ENCODE measurements at places on chromosomes 16 and 17.

GRCh38 chr17:73411313-73411747 lies 99.5 kb upstream of the CDC42EP4 start:
- H3K4me1 ChIP-seq, result no peaks in the 10 kb centered on the region
- no peaks in the 10 kb centered on the region for H3K36me3 ChIP-seq
- no peak overlapping the region for H3K27ac ChIP-seq
- H3K27me3 ChIP-seq, result peaks cover 33% of the 10 kb centered on the region

- no peaks in the 10 kb centered on the region for H3K27me3 ChIP-seq
- no peak overlapping the region for H3K4me3 ChIP-seq
- no peak for DNase-seq
Observed at GRCh38 chr17:78617511-78618061, 40.4 kb upstream of the DNAH17 start.

GRCh38 chr17:43324205-43324893 lies 74.4 kb upstream of the ARL4D start:
- no peak for DNase-seq
- no peak overlapping the region for H3K27ac ChIP-seq
- no peaks in the 10 kb centered on the region for H3K27me3 ChIP-seq
- H3K4me3 ChIP-seq, result no peak overlapping the region
- peaks cover 20% of the 10 kb centered on the region for H3K4me1 ChIP-seq

GRCh38 chr17:50027881-50028735 lies 27.8 kb upstream of the ITGA3 start:
- peaks cover 46% of the 10 kb centered on the region for H3K4me1 ChIP-seq
- peak overlapping the region; percentile 96 for H3K27ac ChIP-seq
- H3K36me3 ChIP-seq, result no peaks in the 10 kb centered on the region
- H3K4me3 ChIP-seq, result peak overlapping the region; percentile 58

- no peak overlapping the region for H3K4me3 ChIP-seq
- no peaks in the 10 kb centered on the region for H3K36me3 ChIP-seq
- no peak for DNase-seq
- no peaks in the 10 kb centered on the region for H3K4me1 ChIP-seq
- no peak overlapping the region for H3K27ac ChIP-seq
- H3K27me3 ChIP-seq, result no peaks in the 10 kb centered on the region
Observed at GRCh38 chr17:72747501-72747900, 345.0 kb downstream of the SLC39A11 start.

DNA sequence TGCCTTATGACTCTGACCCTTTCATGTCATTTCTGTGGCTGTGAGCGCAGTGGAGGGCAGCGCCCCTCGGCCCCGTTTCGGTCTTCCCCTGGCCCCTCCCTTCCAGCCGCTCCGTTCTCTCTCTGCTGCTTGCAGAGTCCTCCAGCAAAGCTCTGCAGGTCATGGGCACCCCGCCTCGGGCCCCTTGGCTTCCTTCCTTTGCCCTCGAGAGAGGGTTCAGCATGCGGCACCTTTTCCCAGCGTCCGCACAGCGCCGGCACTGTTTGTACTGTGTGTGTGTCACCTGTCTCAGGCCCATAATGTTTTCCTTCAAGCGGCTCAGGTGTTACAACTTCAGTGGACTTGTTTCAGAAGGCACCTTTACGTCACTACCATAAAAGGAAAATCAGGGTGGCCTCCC lies 98.5 kb downstream of the RAP1GAP2 start:
- peaks cover 43% of the 10 kb centered on the region for H3K4me1 ChIP-seq
- no peak overlapping the region for H3K4me3 ChIP-seq
- H3K27me3 ChIP-seq, result no peaks in the 10 kb centered on the region

DNA sequence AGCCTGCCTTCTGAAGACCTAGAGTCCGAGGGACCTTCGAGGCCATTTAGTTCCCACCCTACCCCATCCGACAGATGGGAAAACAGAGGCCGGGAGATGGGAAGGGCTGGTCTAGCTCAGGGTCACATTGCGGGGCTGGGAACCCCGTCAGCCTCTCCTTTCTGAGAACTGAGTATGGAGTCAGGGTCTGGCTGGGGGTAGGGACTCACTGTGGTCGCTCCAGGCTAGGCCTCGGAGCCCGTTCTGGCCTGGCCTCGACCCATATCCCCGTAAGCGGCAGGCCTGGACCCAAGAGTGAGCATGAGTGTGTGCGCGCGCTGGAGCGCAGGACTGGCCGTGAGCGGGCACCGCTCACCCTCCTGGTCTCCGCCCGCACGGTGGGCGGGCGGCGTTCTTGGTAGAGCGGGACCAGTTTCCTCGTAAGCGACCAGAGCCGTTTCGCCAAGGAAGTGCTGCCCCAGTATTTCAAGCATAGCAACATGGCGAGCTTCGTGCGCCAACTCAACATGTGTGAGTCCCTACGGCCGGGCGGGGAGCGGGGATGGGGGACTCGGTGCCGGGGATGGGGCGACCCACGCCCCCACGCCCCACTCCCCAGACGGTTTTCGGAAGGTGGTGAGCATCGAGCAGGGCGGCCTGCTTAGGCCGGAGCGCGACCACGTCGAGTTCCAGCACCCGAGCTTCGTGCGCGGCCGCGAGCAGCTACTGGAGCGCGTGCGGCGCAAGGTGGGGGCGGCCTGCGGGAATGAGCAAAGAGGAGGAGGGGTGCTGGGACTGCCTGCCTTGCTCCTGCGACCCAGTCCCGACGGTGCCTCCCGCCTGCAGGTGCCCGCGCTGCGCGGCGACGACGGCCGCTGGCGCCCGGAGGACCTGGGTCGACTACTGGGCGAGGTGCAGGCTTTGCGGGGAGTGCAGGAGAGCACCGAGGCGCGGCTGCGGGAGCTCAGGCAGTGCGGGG lies 855 bp downstream of the HSF4 start:
- H3K27me3 ChIP-seq, result no peaks in the 10 kb centered on the region
- no peak overlapping the region for H3K4me3 ChIP-seq
- no peaks in the 10 kb centered on the region for H3K36me3 ChIP-seq
- DNase-seq, result no peak
- H3K4me1 ChIP-seq, result peaks cover 11% of the 10 kb centered on the region

DNA sequence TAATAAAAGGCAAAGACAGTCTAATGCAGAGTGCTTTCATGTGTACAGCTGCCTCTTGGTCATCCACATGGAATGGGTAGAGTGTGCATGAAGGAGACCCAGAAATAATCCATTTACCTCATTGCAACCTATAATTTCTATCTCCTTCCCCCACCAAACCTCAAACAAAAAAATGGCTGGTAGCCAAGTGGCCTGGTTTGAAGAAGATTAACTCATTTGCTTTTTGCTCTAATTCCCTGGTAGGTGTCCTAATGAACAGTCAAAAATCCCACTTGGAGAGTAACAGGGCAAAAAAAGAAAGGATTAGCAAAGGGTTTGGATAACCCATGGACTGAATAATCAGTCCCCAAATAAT lies 13.0 kb upstream of the LYRM9 start:
- H3K4me3 ChIP-seq, result no peak overlapping the region
- peaks cover 72% of the 10 kb centered on the region for H3K27me3 ChIP-seq
- no peaks in the 10 kb centered on the region for H3K4me1 ChIP-seq
- DNase-seq, result no peak
- H3K27ac ChIP-seq, result no peak overlapping the region

- H3K4me1 ChIP-seq, result no peaks in the 10 kb centered on the region
- no peak overlapping the region for H3K4me3 ChIP-seq
- peaks cover 11% of the 10 kb centered on the region for H3K27me3 ChIP-seq
- H3K27ac ChIP-seq, result no peak overlapping the region
Observed at GRCh38 chr17:34206569-34206968, 48.5 kb upstream of the CCL2 start.

DNA sequence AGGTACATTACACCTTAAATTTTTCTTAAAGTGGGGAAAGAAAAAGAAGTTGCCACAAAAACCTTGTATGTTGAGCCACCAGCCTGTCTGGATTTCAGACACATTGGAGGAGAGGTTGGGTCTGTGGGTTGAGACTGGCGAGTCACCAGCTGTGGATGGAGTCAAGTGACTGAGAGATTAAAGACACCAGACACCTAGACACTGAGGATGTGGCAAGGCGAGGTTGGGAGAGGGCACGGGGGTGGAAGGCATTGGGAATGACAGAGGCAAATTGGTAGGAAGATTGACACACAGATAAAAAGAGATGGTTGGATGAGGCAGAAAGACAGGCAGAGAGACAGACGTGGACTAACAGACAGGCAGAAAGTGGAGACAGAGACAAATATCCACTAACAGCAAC lies 49.6 kb downstream of the KCNJ12 start:
- no peak overlapping the region for H3K4me3 ChIP-seq
- H3K4me1 ChIP-seq, result no peaks in the 10 kb centered on the region
- no peak overlapping the region for H3K27ac ChIP-seq
- DNase-seq, result no peak

- no peak for DNase-seq
- no peaks in the 10 kb centered on the region for H3K36me3 ChIP-seq
Observed at GRCh38 chr17:19523690-19524089, 10.0 kb upstream of the SLC47A1 start.

DNA sequence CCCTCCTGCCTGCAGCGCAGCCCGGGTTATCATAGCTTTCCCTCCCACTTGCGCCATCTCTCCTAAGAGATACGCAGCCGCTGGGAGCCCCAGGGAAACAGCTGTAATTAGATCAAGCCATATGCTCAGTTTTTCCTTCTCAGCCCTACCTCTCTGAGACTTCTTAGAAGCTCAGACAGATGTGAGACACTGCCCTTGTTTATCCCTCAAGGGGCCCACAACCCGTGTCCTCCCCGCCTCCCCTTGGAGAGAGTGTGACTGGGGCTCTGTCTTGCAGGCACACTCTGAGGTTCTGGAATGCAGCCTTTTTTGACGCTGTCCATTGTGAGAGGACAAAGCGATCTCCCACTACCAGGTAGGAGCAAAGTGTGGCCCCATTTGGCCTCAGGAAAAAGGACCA lies 31.2 kb downstream of the CIBAR2 start:
- no peaks in the 10 kb centered on the region for H3K4me1 ChIP-seq
- no peaks in the 10 kb centered on the region for H3K27me3 ChIP-seq
- H3K27ac ChIP-seq, result no peak overlapping the region
- DNase-seq, result no peak
- H3K36me3 ChIP-seq, result no peaks in the 10 kb centered on the region

DNA sequence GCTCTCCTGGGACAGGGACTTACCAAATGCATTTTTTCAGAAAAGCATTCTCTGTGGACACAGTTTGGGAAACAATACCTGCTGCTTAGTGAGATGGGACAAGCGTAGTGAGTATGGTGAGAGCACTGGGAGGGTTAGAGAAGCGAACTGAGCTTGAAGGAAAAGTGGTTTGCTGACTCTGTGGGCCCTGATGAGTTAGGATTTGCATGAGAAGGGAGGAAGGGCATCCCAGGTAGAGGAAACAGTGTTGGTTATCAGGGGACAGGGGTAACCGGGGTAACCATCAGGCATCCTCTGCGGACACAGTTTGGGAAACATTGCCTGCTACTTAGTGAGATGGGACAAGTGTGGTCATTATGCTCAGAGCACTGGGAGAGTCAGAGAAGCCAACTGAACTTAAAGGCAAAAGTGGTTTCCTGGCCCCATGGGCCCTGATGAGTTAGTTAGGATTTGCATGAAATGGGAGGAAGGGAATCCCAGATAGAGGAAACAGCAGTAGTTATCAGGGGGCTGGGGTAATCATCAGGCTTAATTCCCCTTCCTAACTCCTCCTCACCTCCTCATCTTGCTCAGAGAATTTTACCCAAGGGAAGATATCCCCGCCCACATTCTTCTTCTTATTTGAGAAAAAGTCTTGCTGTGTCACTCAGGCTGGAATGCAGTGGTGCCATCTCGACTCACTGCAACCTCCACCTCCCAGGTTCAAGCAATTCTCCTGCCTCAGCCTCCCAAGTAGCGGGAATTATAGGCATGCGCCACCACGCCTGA lies 319.3 kb downstream of the RBFOX1 start:
- no peak overlapping the region for H3K27ac ChIP-seq
- H3K36me3 ChIP-seq, result no peaks in the 10 kb centered on the region
- H3K27me3 ChIP-seq, result peaks cover 42% of the 10 kb centered on the region
- H3K4me3 ChIP-seq, result no peak overlapping the region
- DNase-seq, result no peak
- no peaks in the 10 kb centered on the region for H3K4me1 ChIP-seq

- no peak for DNase-seq
- H3K4me1 ChIP-seq, result peaks cover 11% of the 10 kb centered on the region
- no peak overlapping the region for H3K27ac ChIP-seq
- H3K36me3 ChIP-seq, result no peaks in the 10 kb centered on the region
Observed at GRCh38 chr17:27982688-27983087, 59.8 kb upstream of the NLK start.

- no peak overlapping the region for H3K4me3 ChIP-seq
- no peak overlapping the region for H3K27ac ChIP-seq
- H3K36me3 ChIP-seq, result no peaks in the 10 kb centered on the region
- no peak for DNase-seq
Observed at GRCh38 chr16:64116151-64116550, 1005.7 kb downstream of the CDH11 start.

GRCh38 chr17:63419949-63420867 lies 25.9 kb downstream of the CYB561 start:
- no peaks in the 10 kb centered on the region for H3K27me3 ChIP-seq
- H3K27ac ChIP-seq, result no peak overlapping the region
- no peak overlapping the region for H3K4me3 ChIP-seq

GRCh38 chr16:60206516-60206915 lies 1472.4 kb upstream of the GOT2 start:
- no peaks in the 10 kb centered on the region for H3K4me1 ChIP-seq
- peaks cover 9% of the 10 kb centered on the region for H3K27me3 ChIP-seq
- DNase-seq, result no peak
- H3K4me3 ChIP-seq, result no peak overlapping the region

- H3K4me3 ChIP-seq, result no peak overlapping the region
- no peaks in the 10 kb centered on the region for H3K27me3 ChIP-seq
- peaks cover 12% of the 10 kb centered on the region for H3K4me1 ChIP-seq
- DNase-seq, result no peak
- H3K27ac ChIP-seq, result no peak overlapping the region
- H3K36me3 ChIP-seq, result no peaks in the 10 kb centered on the region
Observed at GRCh38 chr17:37694734-37695133, 50.1 kb downstream of the HNF1B start.

GRCh38 chr17:56913867-56914580 lies at the start of gene TRIM25:
Gene TRIM25 (minus strand): TSS chr17:56914049. CDS start chr17:56913988, 61 bp downstream.
- peak within 1 kb of the TSS; percentile 83 for H3K4me3 ChIP-seq
- peaks cover 14% of the 10 kb centered on the region for H3K36me3 ChIP-seq
- H3K27ac ChIP-seq, result peak within 1 kb of the TSS; percentile 99
- peak; percentile 85 for DNase-seq
- H3K27me3 ChIP-seq, result no peaks in the 10 kb centered on the region
- peaks cover 54% of the 10 kb centered on the region for H3K4me1 ChIP-seq

DNA sequence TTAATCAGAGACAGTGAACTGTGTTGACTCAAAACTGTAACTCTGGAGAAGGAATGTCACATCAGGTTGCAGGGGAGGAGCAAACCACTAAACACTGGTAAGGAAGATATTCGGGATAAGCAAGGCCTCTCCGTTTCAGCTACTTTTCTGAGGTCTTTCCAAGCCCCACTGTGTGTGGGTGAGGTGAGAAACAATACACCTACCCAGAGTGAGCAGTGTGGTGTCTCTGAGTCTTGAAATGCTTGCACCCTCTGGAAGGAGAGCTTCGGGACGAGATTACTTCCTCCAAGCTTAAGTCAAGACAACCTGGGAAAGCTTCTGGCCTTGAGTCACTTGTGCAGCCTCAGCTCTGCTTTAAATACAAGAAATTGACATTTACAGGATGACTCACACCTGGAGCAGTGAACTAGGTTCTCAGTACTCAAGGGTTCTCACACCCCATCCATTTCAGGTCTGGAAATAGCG lies 2.5 kb upstream of the MAP3K14 start:
- H3K4me3 ChIP-seq, result peak overlapping the region; percentile 63
- H3K36me3 ChIP-seq, result no peaks in the 10 kb centered on the region
- H3K27me3 ChIP-seq, result no peaks in the 10 kb centered on the region
- peak overlapping the region; percentile 95 for H3K27ac ChIP-seq

- DNase-seq, result no peak
- no peak overlapping the region for H3K4me3 ChIP-seq
- no peaks in the 10 kb centered on the region for H3K4me1 ChIP-seq
- no peaks in the 10 kb centered on the region for H3K36me3 ChIP-seq
- H3K27me3 ChIP-seq, result no peaks in the 10 kb centered on the region
- H3K27ac ChIP-seq, result no peak overlapping the region
Observed at GRCh38 chr17:71503710-71504465, 616.9 kb upstream of the SOX9 start.
